ENCODE measurements at places on chromosomes 7 and 10. TPM values are rescaled to one million over a fixed set of nuclear protein-coding genes. Genes with fewer than 3 reads are reported as not detected.

- no peaks in the 10 kb centered on the region for H3K27me3 ChIP-seq
- no peaks in the 10 kb centered on the region for H3K36me3 ChIP-seq
- no peak for DNase-seq
- no peak overlapping the region for H3K4me3 ChIP-seq
- H3K27ac ChIP-seq: no peak overlapping the region
Measured at GRCh38 chr10:9243941-9244411, 1189.5 kb downstream of the GATA3 start.

KCND2 gene
- total RNA-seq: 0.31 TPM

DNA sequence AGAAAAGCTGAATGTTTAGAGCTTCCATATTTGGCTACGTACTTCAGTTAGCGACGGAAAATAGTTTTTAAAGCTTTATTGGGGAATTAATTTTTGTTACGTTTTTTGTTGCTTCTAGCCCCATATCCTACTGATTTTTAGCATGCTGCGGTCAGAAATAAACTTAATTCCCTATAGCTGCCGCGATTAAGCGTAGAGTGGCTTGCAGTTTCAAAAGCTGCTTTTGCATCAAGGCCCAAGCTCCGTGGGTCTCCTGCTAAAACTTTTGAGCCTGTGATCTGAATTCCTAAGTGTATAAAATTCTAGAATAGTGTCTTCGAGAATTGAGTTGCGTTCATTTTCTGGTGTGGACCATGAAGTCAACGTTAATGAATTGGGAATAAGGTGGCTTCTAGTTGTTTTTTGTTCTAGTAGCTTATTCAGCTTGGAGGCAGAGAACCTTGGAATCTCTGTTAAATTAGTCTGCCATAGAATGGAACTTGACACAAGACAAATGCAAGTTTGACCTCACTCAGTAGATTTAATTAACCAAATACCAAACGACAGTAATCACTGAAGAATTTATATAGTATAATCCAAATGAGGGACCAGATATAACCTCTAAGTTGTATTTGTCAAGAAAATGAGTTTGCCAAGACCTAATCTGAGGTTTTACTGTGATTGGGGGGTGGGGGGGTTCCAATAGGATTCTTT is 977 bp downstream of the CALU start:
- no peaks in the 10 kb centered on the region for H3K36me3 ChIP-seq
- H3K27me3 ChIP-seq: no peaks in the 10 kb centered on the region
- peak overlapping the region; percentile 93 for H3K4me3 ChIP-seq
- peak overlapping the region; percentile 90 for H3K27ac ChIP-seq
- peaks cover 21% of the 10 kb centered on the region for H3K4me1 ChIP-seq

- H3K27me3 ChIP-seq: no peaks in the 10 kb centered on the region
- no peaks in the 10 kb centered on the region for H3K4me1 ChIP-seq
- peak; percentile 39 for DNase-seq
- no peak overlapping the region for H3K27ac ChIP-seq
Measured at GRCh38 chr7:121994625-121995410, 121.9 kb downstream of the PTPRZ1 start.

GRCh38 chr10:73855413-73855812 is 18.9 kb downstream of the CAMK2G start:
- H3K27ac ChIP-seq: no peak overlapping the region
- H3K4me1 ChIP-seq: peaks cover 13% of the 10 kb centered on the region
- H3K36me3 ChIP-seq: peaks cover 48% of the 10 kb centered on the region
- H3K4me3 ChIP-seq: no peak overlapping the region

- peaks cover 11% of the 10 kb centered on the region for H3K4me1 ChIP-seq
- no peaks in the 10 kb centered on the region for H3K27me3 ChIP-seq
- no peak overlapping the region for H3K27ac ChIP-seq
Measured at GRCh38 chr7:44329888-44330287, 4.5 kb upstream of the CAMK2B start.

GRCh38 chr10:110487411-110488331 is 10.0 kb upstream of the DUSP5 start:
- no peaks in the 10 kb centered on the region for H3K27me3 ChIP-seq
- H3K27ac ChIP-seq: no peak overlapping the region
- no peaks in the 10 kb centered on the region for H3K36me3 ChIP-seq
- H3K4me1 ChIP-seq: no peaks in the 10 kb centered on the region
- DNase-seq: no peak
- H3K4me3 ChIP-seq: no peak overlapping the region

GRCh38 chr10:70993051-70993450 is 104.7 kb upstream of the PCBD1 start:
- H3K36me3 ChIP-seq: no peaks in the 10 kb centered on the region
- no peak overlapping the region for H3K27ac ChIP-seq
- no peak for DNase-seq
- H3K4me1 ChIP-seq: no peaks in the 10 kb centered on the region
- H3K27me3 ChIP-seq: no peaks in the 10 kb centered on the region
- no peak overlapping the region for H3K4me3 ChIP-seq

GRCh38 chr10:16787361-16787791 is 29.8 kb downstream of the RSU1 start:
- H3K4me3 ChIP-seq: no peak overlapping the region
- H3K27ac ChIP-seq: no peak overlapping the region
- H3K36me3 ChIP-seq: no peaks in the 10 kb centered on the region
- H3K27me3 ChIP-seq: no peaks in the 10 kb centered on the region
- H3K4me1 ChIP-seq: no peaks in the 10 kb centered on the region
- DNase-seq: peak; percentile 45

- H3K27ac ChIP-seq: no peak overlapping the region
- no peaks in the 10 kb centered on the region for H3K4me1 ChIP-seq
- no peak overlapping the region for H3K4me3 ChIP-seq
- H3K27me3 ChIP-seq: no peaks in the 10 kb centered on the region
Measured at GRCh38 chr7:119270045-119270464, 1002.9 kb upstream of the KCND2 start.

DNA sequence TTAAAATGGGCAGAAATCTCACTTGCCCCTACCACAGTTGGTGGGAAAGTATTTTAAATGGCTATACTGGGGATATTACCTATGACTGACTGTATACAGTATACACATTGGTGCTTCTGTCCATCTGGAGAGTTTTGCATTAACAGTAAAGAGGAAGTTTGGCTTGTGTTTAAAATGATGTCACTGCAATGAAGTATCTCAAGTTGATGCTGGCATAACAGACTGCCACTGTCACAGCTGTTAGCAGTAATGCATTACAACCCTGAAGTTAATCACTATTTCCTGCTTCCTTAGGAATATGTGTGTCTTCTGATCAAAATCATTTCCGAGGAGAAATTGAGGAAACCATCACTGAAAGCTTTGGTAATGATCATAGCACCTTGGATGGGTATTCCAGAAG is 1.9 kb downstream of the DKK1 start:
- peaks cover 12% of the 10 kb centered on the region for H3K4me1 ChIP-seq
- peaks cover 8% of the 10 kb centered on the region for H3K27me3 ChIP-seq
- DNase-seq: no peak
- no peak overlapping the region for H3K4me3 ChIP-seq

ZP3 gene
- 0.76 TPM for total RNA-seq

FRMPD2 gene
- total RNA-seq: 6.2 TPM

OR2A5 gene
- not detected for total RNA-seq

DNA sequence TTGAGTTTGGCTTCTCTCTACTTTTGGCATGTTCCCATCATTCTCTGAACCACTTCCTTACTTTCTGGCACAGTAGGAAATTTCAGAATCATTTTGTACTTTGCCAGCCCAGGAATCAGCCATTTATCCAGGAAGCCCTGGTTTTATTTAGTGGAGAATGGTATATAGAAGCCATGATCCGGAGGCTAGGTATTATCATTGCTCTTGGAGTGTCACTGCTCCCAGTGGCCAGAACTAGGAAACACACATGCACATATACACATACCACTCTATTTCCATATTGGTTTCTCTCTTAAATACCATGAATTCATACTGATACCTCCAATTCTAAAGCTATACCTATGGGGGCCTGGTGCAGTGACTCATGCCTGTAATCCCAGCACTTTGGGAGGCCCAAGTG is 36.3 kb downstream of the SUFU start:
- no peaks in the 10 kb centered on the region for H3K4me1 ChIP-seq
- H3K4me3 ChIP-seq: no peak overlapping the region
- no peak overlapping the region for H3K27ac ChIP-seq
- no peak for DNase-seq
- H3K27me3 ChIP-seq: no peaks in the 10 kb centered on the region

SLC13A1 gene
- not detected for total RNA-seq

- H3K4me1 ChIP-seq: peaks cover 26% of the 10 kb centered on the region
- H3K4me3 ChIP-seq: no peak overlapping the region
- H3K27ac ChIP-seq: no peak overlapping the region
- no peak for DNase-seq
- no peaks in the 10 kb centered on the region for H3K36me3 ChIP-seq
- H3K27me3 ChIP-seq: no peaks in the 10 kb centered on the region
Measured at GRCh38 chr7:112089551-112089950, 116.6 kb downstream of the DOCK4 start.

APBB1IP gene
- total RNA-seq: 16.8 TPM

DNA sequence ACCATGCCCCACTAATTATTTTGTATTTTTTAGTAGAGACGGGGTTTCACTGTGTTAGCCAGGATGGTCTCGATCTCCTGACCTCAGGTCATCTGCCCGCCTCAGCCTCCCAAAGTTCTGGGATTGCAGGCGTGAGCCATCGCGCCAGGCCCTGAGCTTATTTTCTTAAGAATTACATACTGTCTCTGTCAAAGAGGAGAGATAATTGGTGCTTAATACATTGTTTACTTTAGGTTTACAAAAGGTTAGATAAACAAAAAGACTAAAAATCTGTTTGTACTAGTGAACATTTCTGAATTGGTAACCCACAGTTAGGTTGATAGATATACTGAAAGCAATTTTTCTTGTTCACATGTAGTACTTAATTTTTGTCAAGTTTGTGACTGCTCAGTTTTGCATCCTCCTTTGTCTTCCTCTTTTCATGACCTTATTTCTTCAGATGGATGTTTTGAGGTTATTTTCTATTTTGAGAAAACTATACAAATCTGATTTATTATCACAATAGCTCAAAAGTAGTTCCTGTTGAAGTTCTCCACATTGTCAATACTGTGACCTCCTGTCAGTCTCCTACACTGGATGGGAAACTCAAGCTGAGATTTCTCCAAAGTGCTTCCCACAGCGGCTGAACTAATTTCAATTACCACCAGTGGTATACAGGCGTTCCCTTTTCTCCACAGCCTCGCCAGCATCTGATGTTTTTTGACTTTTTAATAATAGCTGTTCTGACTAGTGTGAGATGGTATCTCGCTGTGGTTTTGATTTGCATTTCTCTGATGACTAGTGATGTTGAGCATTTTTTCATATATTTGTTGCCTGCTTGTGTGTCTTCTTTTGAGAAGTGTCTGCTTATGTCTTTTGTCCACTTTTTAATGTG is 22.5 kb downstream of the HHEX start:
- no peak overlapping the region for H3K4me3 ChIP-seq
- H3K27me3 ChIP-seq: no peaks in the 10 kb centered on the region
- no peaks in the 10 kb centered on the region for H3K36me3 ChIP-seq

DNA sequence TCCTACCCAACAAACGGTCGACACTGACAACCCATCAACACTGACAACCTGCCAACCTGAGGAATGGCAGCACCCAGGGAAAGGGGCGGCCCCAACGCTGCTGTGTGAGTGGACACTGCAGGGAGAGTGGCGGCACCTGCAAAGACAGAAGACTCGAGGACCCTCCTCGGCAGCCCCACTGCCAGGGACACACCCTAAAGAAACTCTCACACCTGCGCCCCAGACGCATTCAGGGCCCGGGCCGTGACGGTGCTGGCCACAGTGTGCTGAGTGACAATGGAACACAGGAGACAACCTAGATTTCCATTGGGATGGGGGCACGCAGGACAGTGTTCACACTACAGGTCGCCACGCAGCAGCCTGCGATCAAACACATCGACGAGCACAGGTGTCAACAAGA is 3.6 kb downstream of the CAMK2B start:
- H3K36me3 ChIP-seq: no peaks in the 10 kb centered on the region
- no peak overlapping the region for H3K27ac ChIP-seq
- peaks cover 9% of the 10 kb centered on the region for H3K27me3 ChIP-seq
- H3K4me3 ChIP-seq: no peak overlapping the region

DNA sequence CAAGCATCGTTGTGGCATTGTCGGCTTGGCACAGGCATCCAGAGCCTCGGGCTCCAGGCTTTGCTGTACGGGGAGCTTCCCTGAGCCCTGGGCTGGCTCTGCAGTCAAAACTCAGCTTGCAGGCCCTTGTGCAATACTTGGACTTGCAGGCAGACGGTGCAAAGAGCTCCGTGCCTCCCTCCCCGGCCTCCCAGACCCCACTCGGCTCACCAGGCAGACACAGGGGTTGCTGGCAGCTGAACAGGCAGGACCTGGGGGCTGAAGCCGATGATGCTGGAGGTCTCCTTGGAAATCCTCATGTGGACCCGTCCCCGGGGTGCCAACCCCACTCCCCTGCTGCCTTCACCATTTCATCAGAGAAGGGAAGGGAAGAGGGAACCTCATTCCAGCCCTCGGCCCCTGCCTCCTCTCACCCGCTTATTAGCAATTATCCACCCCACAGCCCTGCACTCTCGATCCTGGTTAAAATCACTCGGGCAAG is 59.6 kb upstream of the GNA12 start:
- no peaks in the 10 kb centered on the region for H3K36me3 ChIP-seq
- no peak overlapping the region for H3K27ac ChIP-seq
- H3K4me1 ChIP-seq: no peaks in the 10 kb centered on the region
- H3K27me3 ChIP-seq: no peaks in the 10 kb centered on the region

DNA sequence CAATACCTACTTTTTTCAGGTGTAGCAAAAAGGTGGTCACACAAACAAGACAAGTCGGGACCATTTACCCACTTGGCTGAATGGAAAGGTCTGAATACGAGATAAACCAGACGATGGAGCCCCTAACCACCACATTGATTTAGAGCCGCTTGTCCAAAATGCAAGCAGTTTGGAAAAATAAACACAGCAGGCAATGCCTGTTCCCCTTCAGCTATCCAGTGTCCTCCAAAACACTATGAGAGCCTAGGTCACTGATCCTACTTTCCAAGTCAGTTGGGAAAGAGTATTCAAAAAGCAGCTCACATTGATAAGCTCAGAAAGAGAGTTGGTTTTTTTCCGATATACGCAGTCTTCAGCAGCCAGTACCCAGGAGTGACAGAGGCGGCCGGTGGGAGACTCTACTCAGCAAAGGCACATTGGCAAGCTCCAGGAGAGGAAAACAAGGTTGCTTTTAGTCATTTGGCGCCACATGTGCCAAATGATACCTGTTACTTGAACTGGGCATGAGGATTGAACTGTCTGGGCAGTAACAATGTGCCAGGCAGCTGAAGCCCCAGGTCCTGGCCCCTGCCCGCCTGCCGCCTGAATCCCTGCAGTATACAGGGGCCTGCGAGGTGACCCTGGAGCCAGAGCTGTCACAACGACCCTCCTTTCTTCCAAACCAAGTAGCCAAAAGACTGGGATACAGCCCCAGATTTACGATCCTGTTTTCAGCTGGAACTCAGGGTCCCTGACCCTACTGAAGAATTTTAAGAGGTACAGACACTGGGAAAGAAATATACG is 109.8 kb downstream of the PIP4K2A start:
- peaks cover 7% of the 10 kb centered on the region for H3K4me1 ChIP-seq
- H3K4me3 ChIP-seq: no peak overlapping the region

GRCh38 chr7:7201578-7202374 is 19.4 kb downstream of the C1GALT1 start:
- no peaks in the 10 kb centered on the region for H3K4me1 ChIP-seq
- peak overlapping the region; percentile 21 for H3K27ac ChIP-seq
- peak; percentile 68 for DNase-seq

PRKCQ gene
- 9.8 TPM for total RNA-seq

Measured in upper lobe of left lung (tissue), 6 donors.